ENCODE measurements at places on chromosomes 1 and 21.

- DNase-seq, result no peak
Observed at GRCh38 chr1:234498448-234499118, 19.6 kb upstream of the TARBP1 start.

DNA sequence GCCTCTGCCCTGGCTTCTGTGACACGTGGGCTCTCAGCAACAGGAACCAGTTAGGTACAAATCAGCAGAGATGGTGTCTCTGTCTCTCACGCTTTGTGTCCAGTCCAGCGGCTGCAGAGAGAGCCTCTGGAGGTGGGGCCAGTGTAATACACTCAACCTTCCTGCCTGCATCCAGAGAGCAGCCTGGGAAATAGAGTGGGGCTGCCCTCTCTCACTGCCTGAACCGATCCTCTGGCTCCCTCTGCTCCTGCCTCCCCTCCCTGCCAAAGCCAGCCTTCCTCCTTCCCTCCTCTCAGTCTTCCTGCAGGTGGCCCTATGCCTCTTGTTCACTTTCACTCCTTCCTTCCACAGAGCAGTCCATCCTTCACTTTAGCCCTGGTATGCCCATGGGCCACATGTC lies at the start of gene ZNF648:
TSS of gene ZNF648 (minus strand) at position 119 of the 400 bp plus-strand sequence. CDS start 3,702 bp downstream, outside the sequence.
- DNase-seq, result no peak

DNA sequence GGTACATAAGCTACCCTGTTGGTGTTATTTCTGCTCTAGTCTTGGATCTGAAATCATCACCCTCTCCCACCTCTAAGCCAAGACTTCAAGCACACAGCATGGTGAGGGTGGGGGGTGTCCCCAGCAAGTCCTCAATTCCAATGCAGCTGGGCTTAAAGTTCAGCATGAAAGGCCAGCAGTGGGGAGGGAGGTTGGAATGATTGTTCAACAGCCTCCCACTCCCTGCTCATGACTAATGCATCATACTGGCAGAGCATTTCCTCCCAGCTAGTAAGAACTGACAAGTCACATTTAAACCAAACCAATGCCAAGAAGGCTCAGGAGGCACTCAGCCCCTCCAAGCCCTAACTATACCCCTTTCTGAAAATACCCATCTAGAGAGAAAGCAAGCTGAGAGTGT lies 50.1 kb downstream of the TIAM1 start:
- DNase-seq, result no peak

- DNase-seq, result no peak
Observed at GRCh38 chr21:17796037-17796403, 23.1 kb downstream of the C21orf91 start.

- peak; percentile 75 for DNase-seq
Observed at GRCh38 chr21:32604464-32604863, 7.7 kb downstream of the CFAP298 start.

GRCh38 chr1:95731466-95731865 lies 497.5 kb downstream of the RWDD3 start:
- DNase-seq, result no peak

- no peak for DNase-seq
Observed at GRCh38 chr1:198651650-198652400, 13.0 kb downstream of the PTPRC start.

GRCh38 chr21:20404915-20405314 lies 593.3 kb upstream of the NCAM2 start:
- DNase-seq, result no peak

- DNase-seq, result no peak
Observed at GRCh38 chr21:29697555-29698193, 242.1 kb downstream of the GRIK1 start.

DNA sequence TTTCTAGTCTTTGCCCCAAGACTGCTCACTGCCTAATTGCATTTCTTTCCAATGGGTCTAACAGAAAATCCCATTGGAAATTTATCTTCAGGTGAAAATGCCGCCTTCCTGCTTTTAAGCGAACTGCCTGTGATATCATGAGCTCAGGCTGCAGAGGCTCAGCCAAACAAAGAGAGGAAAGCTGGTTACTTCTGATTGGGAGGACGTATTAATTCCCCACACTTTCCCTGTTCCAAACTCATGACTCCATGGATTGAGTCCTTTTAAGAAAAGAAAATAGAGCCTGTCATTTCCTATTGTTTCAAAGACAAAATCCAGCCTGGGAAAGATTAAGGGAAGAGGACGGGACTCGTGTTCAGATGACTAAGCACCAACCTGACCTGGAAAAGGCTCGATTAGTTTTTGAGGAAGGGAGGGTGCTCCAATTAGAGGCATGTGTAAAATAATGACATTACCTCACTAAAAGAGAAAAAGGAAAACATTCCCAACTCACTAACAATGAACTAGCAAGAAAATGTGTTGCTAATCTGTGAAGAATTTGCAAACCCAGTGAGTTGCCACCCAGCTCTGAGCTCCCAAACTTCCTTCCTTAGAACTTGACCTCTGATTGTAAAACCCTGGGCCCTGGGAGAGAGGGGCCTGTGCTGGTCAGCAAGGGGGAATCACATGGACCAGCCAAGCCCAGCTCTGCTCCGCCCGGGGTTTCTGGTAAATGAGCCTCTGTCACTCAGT lies 61.2 kb downstream of the TCP10L start:
- DNase-seq, result no peak

DNA sequence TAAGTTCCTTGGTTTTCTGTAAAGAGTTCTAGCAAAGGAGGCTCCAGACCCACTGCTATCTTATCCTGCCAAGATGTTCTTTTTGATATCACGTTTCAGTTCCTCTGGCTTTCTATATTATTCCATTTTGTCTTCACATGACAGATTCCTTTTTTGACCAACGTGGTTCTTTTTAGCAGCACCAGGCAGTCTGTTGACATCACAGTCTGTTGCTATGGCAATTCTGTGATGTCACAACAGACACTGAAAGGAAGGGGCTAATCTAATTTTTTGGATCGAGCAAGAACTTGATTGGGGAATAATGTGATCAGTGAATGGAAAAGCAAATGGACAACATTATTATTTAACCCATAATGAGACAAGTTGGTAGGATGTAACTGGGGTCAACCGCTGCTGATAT lies 64.5 kb upstream of the GOLT1A start:
- no peak for DNase-seq

DNA sequence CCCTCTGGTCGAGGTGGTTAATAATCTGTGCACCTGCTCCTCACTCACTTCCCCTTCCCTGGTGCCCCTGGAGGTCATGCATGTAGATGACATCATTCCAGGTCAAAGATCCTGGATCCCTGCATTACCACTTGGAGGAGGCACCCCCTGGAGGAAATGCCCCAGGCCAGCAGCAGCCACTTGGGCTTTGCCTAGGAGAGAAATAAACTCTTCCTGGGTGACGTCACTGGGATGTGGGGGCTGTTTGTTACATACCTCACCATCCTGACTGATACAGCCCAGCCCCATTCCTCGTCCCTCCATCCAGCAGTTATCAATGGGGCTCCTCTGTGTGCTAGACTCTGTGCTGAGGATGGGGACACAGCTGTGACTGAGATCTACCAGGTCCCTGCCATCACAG lies 433.6 kb downstream of the PTPRU start:
- DNase-seq, result no peak

DNA sequence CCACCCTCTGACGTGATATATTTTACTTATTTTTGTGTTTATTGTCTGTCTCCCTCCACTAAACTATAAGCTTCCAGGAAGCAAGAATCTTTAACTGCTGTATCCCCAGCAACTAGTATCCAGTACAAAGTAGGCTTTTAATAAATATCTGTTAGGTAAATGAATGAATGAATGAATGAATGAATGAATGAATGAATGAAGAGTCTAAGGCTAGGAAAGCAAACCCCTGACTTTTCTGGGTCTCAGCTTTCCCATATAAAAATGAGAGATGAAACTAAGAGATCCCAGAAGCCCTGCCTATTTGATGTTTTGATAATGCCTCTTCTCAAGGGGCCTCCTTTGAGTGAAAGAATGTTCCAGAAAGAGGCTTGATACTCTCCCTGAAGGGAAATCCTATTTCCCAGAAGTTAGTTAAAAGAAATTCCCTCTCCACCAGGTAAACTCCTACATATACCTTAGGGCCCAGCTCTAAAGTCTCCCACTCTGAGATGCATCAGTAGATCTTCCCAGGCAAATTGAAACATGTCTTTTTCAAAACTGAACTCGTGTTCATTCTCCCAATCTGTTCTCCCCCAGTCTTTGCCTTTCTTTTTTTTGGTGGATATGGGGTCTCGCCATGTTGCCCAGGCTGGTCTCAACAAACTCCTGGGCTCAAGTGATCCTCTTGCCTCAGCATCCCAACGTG lies 7.8 kb downstream of the TTC39A start:
- DNase-seq, result no peak

- no peak for DNase-seq
Observed at GRCh38 chr1:241114699-241115233, 242.2 kb downstream of the RGS7 start.

Measured in NCI-H2107 (cell line).